ENCODE measurements at places on chromosomes 16 and 17. TPM values are rescaled to one million over a fixed set of nuclear protein-coding genes. Genes with fewer than 3 reads are reported as not detected.

Gene CIITA
- 19.6 TPM for total RNA-seq

Gene CCL7
- total RNA-seq: not detected

Gene GTF3C1
- 37.9 TPM for total RNA-seq

Gene ORC6
- total RNA-seq: 1.6 TPM

Gene KCNJ18
- not detected for total RNA-seq

Gene KRTAP1-5
- total RNA-seq: not detected

Gene CBX8
- 6.2 TPM for total RNA-seq

All from aorta (tissue), 5 donors.